Panc1 (cell line): ENCODE measurements at places on chromosomes 13 and 19.

DNA sequence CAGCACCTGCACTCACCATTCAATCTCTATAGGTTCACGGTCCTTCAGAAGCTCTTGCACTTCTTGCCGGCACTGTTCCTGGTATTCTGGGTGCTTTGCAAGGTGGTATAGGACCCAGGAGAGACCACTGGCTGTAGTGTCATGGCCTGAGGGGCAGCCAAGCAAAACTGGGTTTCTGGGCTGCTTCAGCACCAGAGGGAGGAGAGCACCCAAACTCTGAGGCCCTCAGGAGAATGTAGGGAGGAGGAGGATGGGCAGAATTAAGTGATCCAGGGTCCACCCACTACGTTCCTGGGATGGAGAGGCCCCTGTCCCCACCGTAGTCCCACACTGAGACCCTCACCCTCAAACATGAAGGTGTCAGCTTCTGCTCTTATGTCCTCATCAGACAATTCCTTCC, 12.3 kb downstream of the CYP4F11 start:
- no peak for DNase-seq

DNA sequence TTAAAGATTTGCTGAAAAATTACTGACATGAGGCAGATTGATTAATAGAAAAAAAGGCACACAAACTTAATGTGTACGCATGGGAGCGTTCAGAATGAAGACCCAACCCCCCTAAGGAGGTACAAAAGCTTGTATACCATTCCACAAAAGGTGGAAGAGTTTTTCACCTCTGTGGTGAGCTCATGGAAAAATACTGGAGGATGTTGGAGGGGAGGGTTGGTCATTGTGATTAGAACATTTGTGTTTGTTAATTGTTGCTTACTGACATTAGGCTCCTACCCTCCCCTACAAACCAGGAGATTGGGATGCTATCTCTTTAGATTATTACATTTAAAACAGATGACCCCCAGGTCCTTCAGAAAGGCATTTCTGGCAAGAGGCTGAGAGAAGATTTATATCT, 1973.3 kb downstream of the OLFM4 start:
- no peak for DNase-seq

GRCh38 chr19:55418185-55418584, 10.6 kb upstream of the UBE2S start:
- peak; percentile 60 for DNase-seq

- DNase-seq, result no peak
Measured at GRCh38 chr19:55305983-55306562, 19.1 kb downstream of the TMEM150B start.

- no peak for DNase-seq
Measured at GRCh38 chr13:41389580-41389979, 67.8 kb upstream of the RGCC start.

DNA sequence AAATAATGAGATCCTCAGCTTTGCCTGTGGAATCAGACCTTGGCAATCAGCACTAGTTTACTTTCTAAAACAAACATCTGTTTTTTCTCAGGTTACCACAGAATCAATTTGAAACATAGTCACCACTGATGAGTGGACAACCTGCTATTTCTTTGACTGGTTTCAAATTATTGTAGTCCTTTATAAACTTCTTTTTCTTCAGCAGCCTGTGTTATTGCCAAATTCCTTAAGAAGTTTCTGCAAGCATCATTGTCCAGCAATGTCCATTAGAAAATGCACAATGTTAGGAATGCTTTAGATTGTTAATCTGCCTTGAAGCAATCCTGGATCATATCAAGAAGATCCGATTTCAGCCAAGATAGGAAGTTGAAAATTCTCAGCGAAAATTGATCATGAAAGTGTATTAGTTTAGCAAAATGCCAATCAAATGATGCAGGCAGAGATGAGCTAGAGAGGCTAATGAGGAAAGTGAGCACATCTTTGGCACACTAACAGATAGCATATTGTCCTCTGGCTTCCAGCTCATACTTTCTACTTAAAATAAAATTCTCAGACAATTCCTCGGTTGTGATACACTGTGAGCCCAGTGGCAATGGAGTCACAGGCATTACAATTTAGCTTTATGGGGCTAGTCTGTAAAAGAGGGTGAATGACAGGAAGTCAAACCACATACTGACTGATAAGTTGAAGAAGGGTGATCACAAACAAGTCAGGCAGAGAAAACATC, 270.6 kb downstream of the SLITRK6 start:
- no peak for DNase-seq

GRCh38 chr13:75415694-75416093, 66.3 kb downstream of the TBC1D4 start:
- DNase-seq, result no peak

DNA sequence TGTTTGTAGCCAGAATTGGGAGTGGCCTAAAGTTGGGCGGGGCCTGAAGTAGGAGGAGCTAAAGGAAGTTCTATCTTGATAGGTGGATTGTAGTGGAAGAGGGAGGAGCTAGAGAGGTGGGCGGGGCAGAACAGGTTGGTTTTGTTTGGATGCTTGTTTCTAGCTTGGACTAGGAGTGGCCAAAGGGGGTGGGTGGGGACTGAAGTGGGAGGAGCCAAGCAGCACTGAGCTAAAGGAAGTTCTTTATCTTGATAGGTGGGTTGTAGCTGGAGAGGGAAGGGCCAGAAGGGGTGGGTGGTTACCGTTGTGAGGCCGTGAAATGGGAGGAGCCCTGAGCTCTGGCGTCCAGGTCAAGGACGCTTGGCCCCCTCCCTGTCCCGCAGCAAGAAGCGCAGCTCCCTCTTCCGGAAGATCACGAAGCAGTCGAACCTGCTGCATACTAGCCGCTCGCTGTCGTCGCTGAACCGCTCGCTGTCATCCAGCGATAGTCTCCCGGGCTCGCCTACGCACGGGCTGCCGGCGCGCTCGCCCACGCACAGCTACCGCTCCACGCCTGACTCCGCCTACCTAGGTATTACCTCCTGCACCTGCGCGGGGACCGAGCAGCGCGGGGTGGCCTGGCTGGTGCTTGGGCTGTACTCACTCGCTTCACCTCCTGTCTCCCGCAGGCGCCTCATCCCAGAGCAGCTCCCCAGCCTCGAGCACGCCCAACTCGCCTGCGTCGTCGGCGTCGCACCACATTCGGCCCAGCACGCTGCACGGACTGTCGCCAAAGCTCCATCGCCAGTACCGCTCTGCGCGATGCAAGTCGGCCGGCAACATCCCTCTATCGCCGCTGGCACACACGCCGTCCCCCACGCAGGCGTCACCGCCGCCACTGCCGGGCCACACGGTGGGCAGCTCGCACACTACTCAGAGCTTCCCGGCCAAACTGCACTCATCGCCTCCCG, 8.0 kb downstream of the DNASE2 start:
- no peak for DNase-seq

DNA sequence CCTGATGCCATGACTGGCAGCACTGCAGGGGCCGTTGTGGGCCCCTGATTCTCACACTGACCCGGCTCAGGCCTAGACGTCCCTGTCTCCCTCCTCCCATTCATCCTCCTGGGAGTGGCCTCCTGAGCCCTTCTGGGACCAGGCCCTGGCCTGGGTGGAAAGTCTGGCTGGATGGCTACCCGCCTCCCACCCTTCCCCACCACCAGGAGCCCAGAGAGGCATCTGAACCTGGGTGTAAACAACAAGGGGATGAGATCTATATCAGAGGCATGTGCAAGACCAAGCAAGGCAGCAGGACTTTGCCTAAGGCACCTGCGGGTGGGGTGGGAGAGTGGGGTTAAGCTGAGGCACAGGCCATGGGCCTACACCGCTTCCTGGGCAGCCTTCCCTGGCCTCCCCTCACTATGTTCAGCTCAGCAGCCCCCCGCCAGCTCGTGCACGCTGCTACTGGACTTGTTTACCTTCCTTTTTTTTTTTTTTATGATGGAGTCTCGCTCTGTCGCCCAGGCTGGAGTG, 22.0 kb upstream of the ASPDH start:
- DNase-seq, result no peak

DNA sequence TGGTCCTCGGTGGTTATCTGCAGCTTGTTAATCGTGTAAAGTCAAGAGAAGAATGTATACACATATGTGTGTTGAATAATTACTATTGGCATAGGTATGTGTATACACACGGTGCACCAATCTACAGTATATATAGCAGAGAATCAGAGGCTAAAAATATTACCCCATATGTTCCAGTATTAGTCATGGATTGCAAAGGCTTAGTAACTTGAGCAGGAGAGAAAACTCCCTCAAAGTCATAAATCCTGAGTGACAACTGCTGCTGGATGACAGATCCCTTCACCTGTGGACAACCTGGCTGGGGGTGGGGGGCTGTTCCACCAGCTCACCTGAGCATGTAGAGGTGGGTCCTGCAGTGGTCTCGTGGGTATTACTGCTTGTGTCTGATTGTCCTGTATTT, 185.0 kb downstream of the ZNF536 start:
- DNase-seq, result no peak

DNA sequence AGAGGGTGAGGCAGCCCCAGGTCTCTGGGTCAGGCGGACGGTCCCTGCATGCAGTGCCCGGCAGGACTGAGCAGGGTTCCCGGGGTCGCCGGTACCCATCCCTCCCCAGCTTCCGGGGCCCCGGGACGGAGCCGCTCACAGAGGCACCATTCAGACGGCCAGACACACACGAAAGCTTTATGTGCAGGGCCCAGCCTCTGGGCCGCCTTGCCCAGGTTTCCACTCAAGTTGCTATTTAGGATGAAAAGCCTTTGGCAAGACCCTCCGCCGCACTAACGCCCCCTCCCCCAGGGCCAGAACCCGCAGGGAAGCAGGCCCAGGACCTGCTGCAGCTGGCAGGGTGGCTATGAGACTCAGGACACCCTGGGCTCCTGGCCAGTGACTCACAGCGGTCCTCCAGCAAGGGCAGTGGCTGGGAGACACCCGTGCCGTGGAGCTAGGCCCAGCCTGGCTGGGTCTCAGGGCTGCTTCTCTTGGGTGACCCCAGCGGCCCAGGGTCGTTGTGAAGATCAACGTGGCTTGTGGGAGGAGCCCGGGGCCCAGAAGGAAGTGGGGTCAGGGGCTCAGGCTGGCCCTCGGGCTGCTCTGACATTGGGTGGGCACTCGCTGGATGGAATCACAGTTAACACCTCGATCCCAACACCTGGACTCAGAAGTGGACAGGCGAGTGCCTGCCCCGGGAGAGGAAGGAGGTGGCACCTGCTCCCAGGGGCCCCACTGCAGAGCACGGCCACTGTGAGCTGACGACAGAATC, 4.8 kb downstream of the C19orf25 start:
- DNase-seq, result no peak

- no peak for DNase-seq
Measured at GRCh38 chr13:70027551-70027950, 80.1 kb upstream of the ATXN8OS start.

DNA sequence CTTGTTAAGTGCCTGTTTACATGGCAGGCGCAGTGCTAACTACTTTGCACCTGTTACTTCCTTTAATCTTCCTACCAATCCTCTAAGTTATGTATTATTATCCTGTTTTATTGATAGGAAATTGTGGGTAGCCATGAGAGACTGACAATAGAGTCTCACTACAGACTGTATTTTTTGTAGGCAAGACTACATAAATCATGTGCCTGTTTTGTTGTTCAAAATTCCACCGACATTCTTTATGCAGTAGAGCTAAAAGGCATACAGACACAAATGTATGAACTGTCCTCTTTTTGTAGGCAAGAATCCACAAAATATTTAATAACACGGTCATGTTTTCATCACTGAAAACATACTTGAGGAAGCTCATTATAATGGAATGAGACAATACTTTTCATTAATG, 205.5 kb downstream of the NALCN start:
- no peak for DNase-seq
